Vagina (tissue), 2 donors: ENCODE measurements at places on chromosomes 6 and 20.

GRCh38 chr20:35176132-35176531, 4.3 kb downstream of the PROCR start:
- DNase-seq = no peak

GRCh38 chr6:112946051-112946450, 598.9 kb downstream of the RFPL4B start:
- DNase-seq = no peak

DNA sequence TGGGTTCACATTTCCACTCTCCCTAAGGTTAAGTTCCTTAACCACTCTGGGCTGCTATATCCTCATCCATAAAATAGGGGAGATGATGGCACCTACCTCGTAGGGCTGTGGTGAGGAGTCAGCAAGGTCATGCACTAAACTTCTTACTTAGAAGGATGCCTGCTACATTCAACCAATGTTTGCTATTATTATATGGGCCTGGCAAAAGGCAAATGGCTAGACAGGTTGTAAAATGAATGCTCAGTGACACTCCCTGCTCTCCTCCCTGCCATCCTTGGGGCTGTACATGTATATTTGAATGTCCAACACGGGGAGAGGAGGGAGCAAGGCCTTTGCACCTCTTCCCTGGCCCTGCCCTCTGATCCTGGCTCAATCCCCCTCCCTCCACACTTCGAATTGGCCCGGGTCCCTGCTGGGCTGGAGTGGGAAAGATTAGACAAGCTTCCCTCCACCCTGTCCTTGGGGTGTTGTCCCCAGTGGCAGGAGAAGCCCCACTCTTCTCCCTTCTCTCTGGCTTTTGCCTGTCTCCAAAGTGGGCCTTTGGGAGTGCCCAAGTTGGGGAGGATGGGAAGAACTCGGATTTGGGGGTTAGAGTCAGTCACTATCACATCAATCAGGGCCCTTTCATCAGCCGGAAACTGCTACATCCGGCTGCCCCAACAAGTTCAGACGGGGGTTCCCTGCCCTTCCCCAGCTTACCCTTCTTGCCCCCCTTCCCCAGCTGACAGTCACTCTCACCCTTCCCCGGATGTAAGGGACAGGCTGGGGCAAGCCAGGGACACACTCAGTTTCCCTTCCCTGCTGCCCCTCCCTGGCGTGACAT, 36.3 kb upstream of the VEGFA start:
- DNase-seq = no peak

- no peak for DNase-seq
Observed at GRCh38 chr6:47844881-47845280, 63.0 kb downstream of the OPN5 start.
